A375 (cell line): ENCODE measurements at places on chromosomes 11 and 22. TPM values are rescaled to one million over a fixed set of nuclear protein-coding genes. Genes with fewer than 3 reads are reported as not detected.

The RAB36 gene
- 3.6 and 3.7 TPM in 2 replicates for total RNA-seq

The NRIP3 gene
- total RNA-seq, result 2.6 and 3.1 TPM in 2 replicates

The FZD4 gene
- total RNA-seq, result 2.3 and 2.5 TPM in 2 replicates

The KDM4D gene
- total RNA-seq, result 1.4 and 1.6 TPM in 2 replicates

The OR52J3 gene
- not detected in 2 replicates for total RNA-seq

The IFITM10 gene
- 1.8 and 2.3 TPM in 2 replicates for total RNA-seq

The TEX54 gene
- total RNA-seq, result 1.5 TPM in 1 of 2 replicates, not detected in the other

The PI4KA gene
- total RNA-seq, result 23.4 and 33.8 TPM in 2 replicates

The PTGDR2 gene
- 0.32 TPM in 1 of 2 replicates, not detected in the other for total RNA-seq

The KCNJ1 gene
- total RNA-seq, result not detected in 2 replicates

The KBTBD3 gene
- total RNA-seq, result 2.3 and 2.4 TPM in 2 replicates

The GGT5 gene
- total RNA-seq, result not detected in 2 replicates

The C11orf21 gene
- total RNA-seq, result not detected in 2 replicates

The UPK3A gene
- total RNA-seq, result not detected in 2 replicates

The TSPAN32 gene
- 0.90 TPM in 1 of 2 replicates, not detected in the other for total RNA-seq

The ELMOD1 gene
- 0.32 and 0.60 TPM in 2 replicates for total RNA-seq

The INS gene
- total RNA-seq, result not detected in 2 replicates

The KRTAP5-10 gene
- total RNA-seq, result not detected in 2 replicates

The CASP1 gene
- not detected in 2 replicates for total RNA-seq

The OSM gene
- total RNA-seq, result 0.13 TPM in 1 of 2 replicates, not detected in the other
